A549 treated with CpdA at 1 μM for 4 hours (cell line): ENCODE measurements at places on chromosomes 2 and 18. TPM values are rescaled to one million over a fixed set of nuclear protein-coding genes. Genes with fewer than 3 reads are reported as not detected.

LYPD1 gene
- total RNA-seq: 12.3 to 20.8 TPM (median 17.7 TPM) in 5 replicates

IGFBP5 gene
- total RNA-seq: 0.21 to 0.31 TPM (median 0.30 TPM) in 5 replicates

SPDYA gene
- total RNA-seq: 0.18 to 0.26 TPM (median 0.24 TPM) in 4 of 5 replicates, not detected in the other

PHOSPHO2 gene
- total RNA-seq: 3.0 to 4.2 TPM (median 3.4 TPM) in 5 replicates

SFTPB gene
- total RNA-seq: 0.09 to 0.29 TPM (median 0.20 TPM) in 4 of 5 replicates, not detected in the other

UGT1A8 gene
- total RNA-seq: 0.03 to 0.08 TPM in 2 of 5 replicates, not detected in the others

SP5 gene
- 0.03 TPM in 1 of 5 replicates, not detected in the others for total RNA-seq

NCOA1 gene
- total RNA-seq: 7.6 to 12.8 TPM (median 10.2 TPM) in 5 replicates

MC5R gene
- not detected in 5 replicates for total RNA-seq

NHEJ1 gene
- total RNA-seq: 14.2 to 17.9 TPM (median 15.0 TPM) in 5 replicates

NOL4 gene
- total RNA-seq: not detected in 5 replicates

CDCA7 gene
- total RNA-seq: 37.8 to 45.6 TPM (median 44.7 TPM) in 5 replicates

TNFAIP6 gene
- 1.1 to 1.6 TPM (median 1.4 TPM) in 5 replicates for total RNA-seq

USP37 gene
- total RNA-seq: 4.3 to 6.3 TPM (median 5.0 TPM) in 5 replicates

KIDINS220 gene
- 16.8 to 23.2 TPM (median 20.1 TPM) in 5 replicates for total RNA-seq

SLC5A7 gene
- not detected in 5 replicates for total RNA-seq

DNER gene
- total RNA-seq: 5.0 to 8.5 TPM (median 6.4 TPM) in 5 replicates

PCARE gene
- total RNA-seq: not detected in 5 replicates

TGFA gene
- total RNA-seq: 6.2 to 8.2 TPM (median 7.0 TPM) in 5 replicates

NT5C1B gene
- not detected in 5 replicates for total RNA-seq

TET3 gene
- total RNA-seq: 6.0 to 7.6 TPM (median 6.6 TPM) in 5 replicates

GALNT3 gene
- total RNA-seq: not detected in 5 replicates

EVX2 gene
- total RNA-seq: not detected in 5 replicates

TBR1 gene
- total RNA-seq: 0.03 TPM in 1 of 5 replicates, not detected in the others

C2orf80 gene
- not detected in 5 replicates for total RNA-seq
